HCEC 1CT (cell line): ENCODE measurements at places on chromosomes 1 and 21.
A peak's percentile ranks its signal among the peaks of the same experiment; 100 is the strongest.

- DNase-seq = peak; percentile 79
Measured at GRCh38 chr1:214281720-214282629, 1.0 kb downstream of the SMYD2 start.

DNA sequence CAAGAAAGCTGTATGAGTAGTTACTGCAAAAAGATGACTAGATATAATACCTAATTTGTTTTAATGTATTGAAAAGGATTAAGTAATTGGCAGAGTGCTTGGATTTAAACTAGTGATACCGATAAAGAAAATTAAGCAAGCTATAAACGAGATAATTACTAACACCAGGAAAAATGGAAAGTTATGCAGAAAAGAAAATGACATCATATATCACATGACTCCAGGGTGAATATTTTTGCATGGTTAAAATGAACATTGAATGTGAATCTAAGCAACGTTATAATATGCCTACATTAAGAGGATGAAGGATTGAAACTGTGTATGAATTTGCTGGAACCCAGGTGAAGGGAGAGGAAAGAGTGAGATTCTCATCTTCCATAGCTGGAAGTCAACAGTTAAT lies 644.4 kb downstream of the ADGRL2 start:
- DNase-seq = no peak

DNA sequence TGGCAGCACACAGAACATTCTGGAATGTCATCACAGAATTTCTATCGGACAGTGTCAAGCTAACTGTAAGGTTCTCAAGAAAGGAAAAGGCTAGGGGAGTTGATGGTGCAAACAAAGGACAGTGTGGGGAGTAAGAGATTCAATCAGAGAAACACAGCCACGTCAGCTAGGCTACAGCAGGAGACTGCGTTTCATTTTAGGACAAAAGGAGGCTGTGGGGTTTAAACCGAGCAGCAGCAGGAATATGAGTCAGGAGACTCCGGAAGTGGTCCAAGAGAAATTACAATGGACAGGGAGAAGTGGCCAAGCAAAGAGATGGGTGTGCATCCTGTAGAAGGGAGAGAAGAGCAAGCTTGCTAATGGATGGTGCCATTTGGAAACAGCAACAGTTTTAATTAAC lies 37.4 kb upstream of the C1orf198 start:
- no peak for DNase-seq

DNA sequence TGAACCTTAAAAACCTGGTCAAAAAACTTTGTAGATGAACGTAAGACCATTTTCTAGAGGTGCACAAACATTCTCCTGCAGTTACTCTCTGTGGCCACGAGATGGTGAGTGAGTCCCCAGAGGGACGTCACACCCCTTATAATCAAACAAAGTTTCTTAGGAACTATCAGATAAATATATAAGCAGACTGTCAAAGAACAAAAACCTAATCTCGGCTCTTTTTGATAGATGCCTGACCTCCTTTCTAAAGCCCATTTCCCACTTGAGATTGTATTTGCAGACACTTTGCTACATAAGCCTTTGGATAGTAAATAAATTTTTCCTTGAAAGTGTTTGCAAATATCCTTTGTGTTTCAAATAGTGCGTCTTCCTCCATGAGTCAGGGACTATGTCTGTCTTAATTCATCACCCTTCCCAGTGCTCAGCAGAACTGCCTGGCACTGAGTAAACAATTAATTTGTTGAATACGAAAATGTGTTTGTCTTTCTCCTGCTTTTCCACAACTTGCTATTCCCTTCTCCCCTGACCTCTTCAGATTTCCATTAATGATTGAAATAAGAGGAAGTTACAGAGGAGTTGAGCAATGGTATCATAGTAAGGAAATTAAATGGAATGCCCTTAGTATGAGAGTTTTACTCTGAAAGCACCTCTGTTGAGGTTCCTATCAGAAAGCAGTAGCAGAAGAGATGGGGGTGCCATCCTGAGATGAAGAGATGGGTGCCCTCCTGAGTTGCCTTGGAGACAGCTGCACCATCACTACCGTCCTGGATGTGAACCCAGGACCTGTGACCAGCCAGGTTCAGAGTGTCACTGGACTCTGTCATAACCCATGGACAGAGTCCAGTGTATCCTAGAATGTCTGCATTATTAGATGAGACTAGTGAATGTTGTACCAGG lies 57.8 kb upstream of the RAVER2 start:
- DNase-seq = peak; percentile 66

DNA sequence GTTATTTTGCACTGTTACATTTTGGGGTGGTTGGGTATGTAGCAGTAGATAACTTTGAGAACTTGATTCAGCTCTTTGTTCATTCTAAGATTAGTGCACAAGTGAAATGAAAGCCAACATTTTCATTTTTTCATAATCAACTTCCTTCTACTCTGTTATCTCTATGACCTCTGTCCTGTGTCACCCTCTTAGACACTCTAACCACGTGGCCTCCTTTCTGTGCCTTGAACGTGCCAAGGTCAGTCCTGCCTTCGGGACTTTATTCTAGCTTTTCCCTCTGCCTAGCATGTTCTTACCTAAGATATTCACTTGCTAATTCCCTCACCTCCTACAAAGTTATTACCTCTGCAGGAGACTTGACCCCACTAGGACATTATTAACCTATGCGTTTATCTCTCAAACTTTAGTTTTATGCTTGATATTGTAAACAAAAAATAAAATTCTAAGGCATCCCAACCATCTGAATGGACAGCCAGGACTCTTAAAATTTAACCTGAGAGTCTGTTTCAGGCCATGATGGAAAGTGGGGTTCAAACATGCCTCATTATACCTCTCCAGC lies 19.2 kb upstream of the EDEM3 start:
- no peak for DNase-seq

GRCh38 chr1:178532392-178532791 lies 19.5 kb downstream of the TEX35 start:
- peak; percentile 72 for DNase-seq

DNA sequence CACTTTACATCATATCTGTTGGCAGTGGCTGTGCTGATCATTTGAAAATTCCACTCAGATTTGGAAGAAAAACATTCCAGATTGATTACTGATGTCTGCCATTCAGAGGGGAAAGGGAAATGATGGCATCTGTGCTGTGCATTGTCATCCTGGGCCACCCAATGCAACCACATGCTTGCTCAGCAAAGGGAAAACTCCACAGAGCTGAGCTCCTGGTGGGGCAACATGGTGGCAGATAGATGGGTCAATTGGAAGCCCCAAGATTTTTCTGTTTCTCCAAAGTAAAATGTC lies 11.8 kb downstream of the OXCT2 start:
- no peak for DNase-seq
